ENCODE measurements at places on chromosomes 3 and 15.

DNA sequence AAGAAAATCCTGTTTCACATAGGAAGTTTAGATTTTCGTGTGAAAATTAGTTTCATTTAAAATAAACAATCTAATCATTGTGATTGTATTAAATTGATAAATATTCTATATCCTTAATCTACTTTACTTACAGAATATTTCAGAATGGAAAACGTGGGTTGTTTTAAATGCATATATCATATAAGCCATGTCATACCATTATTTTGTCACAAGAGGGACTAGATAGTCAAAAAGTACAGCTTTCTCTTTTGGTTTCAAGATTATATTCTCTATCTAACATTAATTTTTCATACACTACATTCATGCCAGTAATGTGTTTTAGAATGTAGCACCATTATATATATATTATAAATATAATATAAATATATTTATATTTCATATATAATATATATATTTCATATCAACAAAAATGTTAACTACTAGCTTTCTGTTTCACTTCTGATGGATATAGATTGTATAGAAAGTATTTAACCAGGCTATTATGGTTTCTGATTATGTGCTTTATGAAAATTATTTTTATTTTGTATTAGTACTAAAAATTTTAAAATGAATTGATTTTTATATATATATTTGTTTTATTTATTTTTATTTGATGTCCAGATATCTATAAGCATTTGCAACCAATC, 45.3 kb downstream of the OSTN start:
- no peak for DNase-seq

GRCh38 chr3:151538456-151539393, 77.9 kb upstream of the IGSF10 start:
- no peak for DNase-seq

DNA sequence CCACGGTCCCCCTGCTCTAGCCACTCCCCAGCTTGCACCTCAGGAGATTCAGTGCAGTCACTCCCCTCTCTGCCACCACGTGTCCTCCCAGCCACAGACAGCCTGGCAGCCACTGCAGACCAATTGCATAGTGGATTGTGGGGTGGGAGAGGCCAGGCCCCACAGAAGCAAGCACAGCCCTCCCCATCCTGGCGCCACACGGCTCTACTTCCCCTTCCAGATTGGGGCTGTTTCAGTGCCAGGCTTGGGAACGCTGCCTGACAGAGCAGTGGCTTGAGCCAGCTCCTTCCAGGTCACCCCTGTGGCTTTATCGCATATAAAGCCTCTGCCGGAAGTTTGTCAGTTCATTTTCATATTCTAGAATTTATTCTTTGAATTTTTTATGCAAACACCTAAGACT, 90.7 kb downstream of the TMEM266 start:
- no peak for DNase-seq

DNA sequence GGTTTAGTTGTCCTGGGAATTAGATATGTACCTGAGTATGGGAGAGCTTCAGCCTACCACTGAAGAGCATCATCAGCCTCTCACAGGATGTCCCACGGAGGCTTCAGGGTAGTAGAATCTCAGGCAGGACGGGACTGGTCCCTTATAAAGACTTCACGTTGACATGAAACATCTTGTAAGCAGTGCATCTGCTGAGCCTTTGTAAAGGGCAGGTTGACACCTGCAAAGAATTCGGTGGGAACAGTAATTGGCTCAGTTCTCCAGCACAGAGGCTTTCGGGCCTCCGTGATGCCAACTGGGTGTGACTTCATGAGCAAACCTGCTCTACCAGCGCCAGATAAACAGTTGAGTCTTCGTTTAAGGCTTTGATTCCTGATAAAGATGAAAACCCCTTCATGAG, 26.9 kb upstream of the AVEN start:
- no peak for DNase-seq

GRCh38 chr3:119627461-119627860, 29.8 kb downstream of the PLA1A start:
- no peak for DNase-seq

DNA sequence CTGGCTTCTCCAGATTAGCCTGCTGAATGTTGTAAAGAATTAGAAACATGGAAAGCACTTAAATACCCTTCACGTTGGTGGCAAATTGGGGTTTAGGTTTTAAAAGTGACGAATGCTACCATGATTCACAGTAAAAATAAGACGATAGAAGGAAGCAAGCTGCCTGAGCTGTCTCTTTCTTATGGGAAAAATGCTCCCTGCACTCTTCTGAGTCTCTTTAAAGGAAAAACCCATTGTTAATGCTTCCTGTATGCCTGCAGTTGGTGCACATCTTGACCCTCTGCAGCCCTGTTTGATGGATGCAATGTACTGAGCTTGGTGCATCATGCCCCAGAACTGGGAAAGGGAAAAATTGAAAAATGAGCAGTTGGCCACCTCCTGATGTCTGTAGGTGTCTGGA, 258.6 kb upstream of the RASGRP1 start:
- no peak for DNase-seq

DNA sequence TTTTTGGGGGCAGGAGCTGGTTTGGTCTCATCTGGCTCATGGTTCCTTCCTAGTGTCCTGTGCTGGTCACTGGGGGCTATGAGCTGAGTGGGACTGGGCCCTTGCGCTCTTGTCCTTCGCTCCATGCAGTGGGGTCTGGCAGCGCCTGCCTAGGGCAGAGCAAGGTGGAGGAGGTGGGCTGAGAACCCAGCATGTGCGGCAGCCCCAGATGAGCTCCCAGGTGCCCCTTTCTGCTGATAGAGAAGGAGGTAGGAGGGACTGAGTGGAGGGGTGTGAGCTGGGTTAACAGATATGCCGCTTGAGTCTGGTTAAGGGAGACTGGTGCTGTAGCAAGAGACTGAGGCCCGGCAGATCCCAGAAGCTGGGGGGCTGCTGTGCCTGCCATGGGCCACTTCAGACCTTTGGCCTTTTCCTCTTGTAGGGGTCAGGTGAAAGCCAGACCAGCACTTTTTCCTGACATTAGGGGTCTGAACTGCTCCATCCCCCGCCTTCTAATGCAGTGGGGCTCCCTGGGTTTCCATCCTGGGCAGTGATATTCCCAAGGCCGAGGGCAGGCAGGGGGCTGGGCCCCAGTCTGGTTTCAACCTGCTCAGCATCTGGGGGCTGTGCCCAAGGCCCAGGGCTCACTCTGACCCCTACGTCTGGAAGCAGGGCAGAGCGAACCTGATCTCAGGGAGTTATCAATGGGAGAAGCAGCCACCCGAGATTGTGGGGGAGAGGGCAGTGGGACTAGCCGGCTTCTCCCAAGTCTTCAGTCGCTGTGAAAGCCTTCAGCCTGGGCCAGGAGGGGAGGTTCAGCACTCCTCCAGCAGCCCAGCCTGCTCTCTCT, 62.9 kb upstream of the PRR23C start:
- no peak for DNase-seq

- no peak for DNase-seq
Observed at GRCh38 chr15:84804005-84804900, 12.9 kb upstream of the ALPK3 start.

DNA sequence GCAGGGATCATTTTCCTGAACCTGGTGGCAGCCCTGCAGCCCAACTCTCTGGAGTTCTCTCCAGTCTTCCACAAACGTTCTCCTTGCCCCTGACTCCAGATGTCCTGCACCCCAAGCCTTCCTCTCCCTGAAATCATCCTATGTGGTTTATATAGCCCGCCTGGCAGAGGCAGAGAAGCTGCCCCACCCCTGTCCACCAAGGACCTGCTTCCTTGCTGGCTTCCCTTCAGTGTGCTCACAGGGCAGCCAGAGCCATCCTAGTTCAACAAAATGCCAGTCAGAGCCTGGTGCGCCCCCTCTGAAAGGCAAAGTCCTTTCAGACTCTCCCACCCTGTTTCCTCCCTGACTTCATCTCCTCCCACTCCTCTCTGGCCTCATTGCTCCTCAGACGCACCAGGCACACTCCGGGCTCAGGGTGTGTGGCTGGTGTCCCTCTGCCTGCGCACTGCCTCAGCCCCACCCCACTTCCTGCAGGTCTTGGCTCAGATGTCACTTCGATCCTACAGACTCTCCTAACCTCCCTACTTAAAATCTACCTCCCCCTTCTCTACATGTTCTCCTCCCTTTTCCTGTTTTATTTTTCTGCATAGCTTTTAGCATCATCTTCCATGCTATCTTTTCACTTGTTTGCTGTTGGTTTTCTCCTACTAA, 5.9 kb downstream of the KBTBD13 start:
- no peak for DNase-seq

DNA sequence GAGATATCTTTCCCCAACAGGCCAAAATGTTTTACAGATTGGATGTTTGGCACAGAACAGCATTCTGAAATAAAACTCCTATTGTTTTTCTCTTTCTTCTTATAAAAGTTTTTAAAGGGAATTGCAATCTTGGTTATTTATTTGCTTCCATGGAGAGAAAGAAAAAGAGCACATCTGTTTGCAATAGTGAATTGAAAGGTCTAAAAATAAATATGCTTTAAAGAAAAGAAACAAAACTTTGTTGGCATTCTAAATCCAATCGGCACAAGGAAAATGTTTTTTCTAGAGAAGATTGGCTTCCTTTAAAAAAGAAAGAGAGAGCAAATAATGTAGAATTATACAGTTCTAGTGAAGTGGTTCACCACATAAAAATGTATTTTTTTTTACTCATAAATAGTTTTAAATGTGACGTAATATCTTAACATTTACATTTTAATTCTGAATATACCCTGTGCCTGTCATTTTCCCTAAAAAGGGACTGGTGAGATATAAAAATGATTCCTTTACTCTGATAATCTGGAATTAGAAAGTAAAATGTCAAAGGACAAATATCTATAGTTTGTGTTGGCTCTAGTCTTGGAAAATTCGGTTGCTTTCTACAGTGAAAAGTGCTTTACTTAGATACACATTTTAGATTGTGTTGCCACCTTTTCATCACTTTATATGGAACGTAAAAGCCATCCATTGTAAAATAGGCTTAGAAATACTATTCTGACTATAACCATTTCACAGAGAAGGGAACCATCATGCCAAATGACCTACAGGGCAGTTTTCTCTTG, 257.4 kb upstream of the CBLB start:
- no peak for DNase-seq

GRCh38 chr3:15477951-15478639, 43.4 kb downstream of the COLQ start:
- DNase-seq: no peak

GRCh38 chr15:80990955-80991354, 1.3 kb upstream of the MESD start:
- DNase-seq: no peak

GRCh38 chr3:52153389-52154096, 680 bp downstream of the POC1A start:
- DNase-seq: peak; percentile 80

GRCh38 chr15:72599855-72600464, 54.5 kb upstream of the GOLGA6B start:
- peak; percentile 33 for DNase-seq

DNA sequence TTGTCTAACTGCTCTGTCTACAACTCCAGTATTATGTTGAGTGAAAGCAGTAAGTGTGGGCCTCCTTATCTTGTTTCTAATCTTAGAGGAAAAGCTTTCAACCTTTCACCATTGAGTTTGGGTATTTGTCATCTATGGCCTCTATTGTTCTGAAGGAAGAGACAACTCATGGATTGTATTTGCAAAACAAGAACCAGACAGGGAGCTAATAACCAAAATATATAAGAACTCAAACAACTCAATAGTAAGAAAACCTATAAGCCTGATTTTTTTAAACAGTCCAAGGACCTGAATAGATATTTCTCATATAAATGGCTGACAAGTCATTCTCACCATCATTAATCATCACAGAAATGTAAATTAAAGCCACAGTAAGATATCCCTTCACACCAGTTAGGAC, 113.0 kb downstream of the TAFA4 start:
- DNase-seq: no peak

DNA sequence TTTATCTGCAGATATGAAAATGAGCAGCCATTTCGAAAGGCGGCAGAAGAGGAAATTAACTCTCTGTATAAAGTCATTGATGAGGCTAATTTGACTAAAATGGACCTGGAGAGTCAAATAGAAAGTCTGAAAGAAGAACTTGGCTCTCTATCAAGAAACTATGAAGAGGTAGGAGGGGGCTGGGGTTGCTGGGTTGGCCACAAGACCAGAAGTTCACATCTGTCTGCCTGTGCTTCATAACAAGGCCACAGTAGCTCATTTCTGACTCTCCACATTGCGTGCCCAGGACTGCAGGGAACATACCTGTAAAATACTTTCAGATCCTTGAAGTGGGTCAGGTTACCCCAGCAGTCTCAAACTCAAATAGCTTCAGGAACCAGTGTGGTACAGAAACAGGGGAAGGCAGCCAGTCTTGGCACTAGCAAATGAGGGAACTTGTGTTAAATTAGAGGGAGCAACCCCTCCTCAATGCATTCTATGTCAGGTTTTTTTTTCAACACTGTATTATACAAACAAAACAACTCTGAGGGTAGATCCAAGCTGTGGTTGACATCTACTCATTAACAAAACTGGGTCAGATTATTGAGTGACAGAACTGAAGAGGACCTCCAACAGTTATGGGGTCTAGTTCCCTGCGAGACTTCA, 48.7 kb downstream of the BFSP2 start:
- no peak for DNase-seq

GRCh38 chr3:11847607-11848006, 922 bp upstream of the TAMM41 start:
- no peak for DNase-seq

GRCh38 chr3:3714572-3714971, 84.7 kb upstream of the LRRN1 start:
- DNase-seq: no peak

GRCh38 chr3:64687781-64688604, at the start of gene ADAMTS9:
TSS of gene ADAMTS9 (minus strand) at chr3:64688000. CDS start at chr3:64687657, 343 bp downstream.
- DNase-seq: no peak

GRCh38 chr15:74133694-74134386, 3.5 kb downstream of the ISLR2 start:
- DNase-seq: no peak

DNA sequence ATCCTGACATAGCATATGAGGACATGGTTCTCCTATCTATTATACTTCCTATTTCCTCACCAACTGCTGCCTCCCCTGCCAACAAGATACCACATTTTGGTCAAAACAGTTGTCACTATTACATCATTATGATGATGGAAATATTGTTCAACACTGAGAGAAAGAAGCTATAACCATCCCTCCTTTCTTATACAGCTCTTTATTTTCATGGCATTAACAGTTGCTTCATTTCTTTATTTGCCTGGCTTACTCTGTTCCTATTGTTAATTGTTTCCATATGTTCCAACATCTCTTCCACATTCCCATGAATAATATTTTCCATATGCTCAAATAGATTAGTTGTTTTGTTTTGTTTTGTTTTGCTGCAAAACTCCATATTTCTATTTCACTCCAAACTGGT, 40.8 kb upstream of the FILIP1L start:
- DNase-seq: no peak

GRCh38 chr15:52698514-52698913, 19.3 kb upstream of the ATOSA start:
- DNase-seq: no peak

DNA sequence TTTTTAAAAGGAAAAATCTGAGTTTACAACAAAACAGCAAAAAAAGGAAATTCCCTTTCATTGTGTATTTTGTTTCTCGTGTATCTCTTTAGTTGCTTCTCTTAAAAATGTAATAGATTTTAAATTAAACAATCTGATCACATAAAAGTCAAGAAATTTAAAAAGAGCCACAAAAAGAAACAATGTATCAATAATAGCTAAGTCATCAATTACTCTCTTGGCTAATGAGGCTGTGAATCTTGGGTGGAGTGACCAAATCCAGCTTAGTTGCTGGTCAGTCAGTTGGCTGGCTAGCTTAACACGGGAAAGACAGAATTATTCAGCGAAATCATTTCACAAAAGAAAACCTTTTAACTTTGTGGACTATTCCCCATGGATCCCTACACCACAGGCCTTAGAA, 3.2 kb downstream of the SFMBT1 start:
- DNase-seq: no peak

Measured in NCI-H2081 (cell line).